Stimulated activated CD4-positive, alpha-beta T cell treated with anti-CD3 and anti-CD28 coated beads, Interleukin-1b, Interleukin-23, amount 100 ng/mL, for 24 hours (primary cell): ENCODE measurements at places on chromosomes 4 and X.

DNA sequence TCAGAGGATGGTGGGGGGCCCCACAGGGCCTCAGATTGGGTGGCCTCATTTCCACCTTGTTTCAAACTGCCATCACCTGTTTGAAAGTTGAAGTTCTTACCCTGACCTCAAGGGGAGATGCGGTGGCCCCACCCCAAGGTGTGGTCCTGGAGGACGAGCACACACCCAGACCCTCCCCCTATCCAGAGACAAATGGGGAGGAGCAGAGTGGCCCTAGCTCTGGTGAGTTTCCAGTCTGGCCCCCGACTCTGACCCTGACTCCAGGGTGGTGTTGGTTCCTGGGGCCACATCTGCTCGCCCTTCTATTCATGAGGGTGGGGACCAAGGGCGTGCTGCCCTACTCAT lies 36.3 kb upstream of the ADRA2C start:
- no peak for DNase-seq

DNA sequence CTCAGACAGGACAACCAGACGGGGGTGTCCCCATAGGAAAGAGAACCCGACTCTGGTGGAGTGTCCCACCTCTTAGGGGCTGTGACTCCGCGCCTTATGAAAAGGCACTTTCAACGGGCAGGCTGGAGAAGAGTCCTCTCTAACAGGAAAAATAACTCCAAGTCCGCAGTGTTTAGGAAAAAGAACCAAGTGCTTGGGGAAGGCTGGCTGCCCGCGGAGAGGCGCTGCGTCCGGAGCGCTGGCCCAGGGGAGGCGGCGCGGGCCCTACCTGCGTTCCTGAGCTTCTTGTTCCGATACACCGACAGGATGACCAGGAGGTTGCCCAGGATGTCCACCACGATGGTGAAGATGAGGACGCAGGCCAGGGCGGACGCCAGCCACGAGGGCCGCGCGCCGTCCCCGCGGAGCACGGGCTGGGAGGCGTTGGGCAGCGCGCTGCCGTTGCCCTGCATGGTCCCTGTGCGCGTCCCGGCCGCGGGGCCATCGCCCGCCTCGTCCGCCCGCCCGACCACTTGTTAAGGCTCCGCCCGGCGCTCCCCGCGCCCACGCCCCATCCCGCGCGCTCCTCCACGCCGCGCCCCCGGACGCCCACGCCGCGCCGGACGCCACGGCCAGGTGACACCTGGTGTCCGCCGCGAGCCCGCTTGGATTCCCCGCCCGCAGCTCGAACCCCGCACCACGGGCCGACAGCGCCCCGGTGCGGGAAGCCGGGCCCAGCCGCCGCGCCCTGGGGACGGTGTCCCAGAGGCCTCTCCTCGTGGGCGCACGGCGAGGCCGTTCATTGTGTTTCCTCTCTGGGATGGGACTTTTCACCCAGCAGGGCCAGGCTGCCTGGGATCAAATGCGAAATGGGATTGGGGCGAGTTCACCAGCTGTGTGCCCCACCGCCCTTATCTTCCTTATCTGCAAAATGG lies at the start of gene MTNR1A:
Gene MTNR1A (minus strand): TSS at position 654 of the 914 bp plus-strand sequence. CDS start 202 bp downstream, at position 452.
- no peak for DNase-seq

DNA sequence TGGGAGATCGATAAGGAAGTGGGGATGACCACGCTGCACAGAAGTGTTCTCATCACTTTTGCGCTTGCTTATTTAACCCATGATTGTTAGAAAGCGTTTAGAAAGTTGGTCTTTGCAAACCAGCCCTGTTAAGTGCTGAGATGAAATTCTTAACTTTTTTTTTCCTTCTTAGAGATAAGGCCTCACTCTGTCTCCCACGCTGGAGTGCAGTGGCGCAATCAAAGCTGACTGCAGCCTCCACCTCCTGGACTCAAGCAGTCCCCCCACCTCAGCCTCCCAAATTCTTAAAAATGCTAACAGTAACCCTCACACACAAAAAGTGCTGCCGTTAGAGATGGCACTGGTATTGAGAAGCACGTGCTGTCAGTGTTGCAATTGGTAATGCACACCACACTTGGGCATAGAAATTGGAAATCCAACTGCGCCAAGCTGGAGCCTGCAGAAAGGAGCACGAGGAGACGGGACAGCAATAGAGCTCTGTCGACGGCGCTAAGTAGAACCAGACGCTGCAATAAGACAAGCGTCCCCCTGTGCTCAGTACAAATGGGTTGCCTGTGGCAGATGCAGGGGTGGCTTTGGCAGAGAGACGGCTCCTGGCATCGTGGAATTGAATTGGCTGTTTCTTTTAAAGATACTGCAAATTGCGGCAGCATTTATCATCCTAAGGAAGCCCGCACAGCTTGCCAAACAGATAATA lies 113.4 kb downstream of the TBL1X start:
- DNase-seq = no peak

- no peak for DNase-seq
Observed at GRCh38 chr4:119870856-119871255, 195.8 kb downstream of the MAD2L1 start.

DNA sequence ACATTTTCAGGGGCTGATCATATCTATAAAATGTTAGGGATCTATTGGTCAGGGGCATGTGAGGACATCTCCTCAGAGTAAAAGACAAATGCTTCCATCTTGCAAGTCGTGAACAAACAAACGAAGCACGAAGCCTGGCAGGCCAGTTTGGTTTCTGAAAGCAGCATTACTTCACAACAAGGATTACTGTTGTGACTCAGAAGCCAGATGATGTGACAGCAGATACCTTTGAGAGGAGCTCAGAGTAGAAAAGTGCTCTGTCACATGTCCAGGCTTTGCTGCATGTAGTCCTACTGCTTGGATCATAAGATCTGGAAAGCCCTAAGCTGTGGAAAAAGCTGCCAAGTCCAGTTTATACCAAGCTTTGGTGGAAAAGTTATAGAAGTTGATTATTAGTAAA lies 1827.2 kb downstream of the ARAP2 start:
- no peak for DNase-seq

DNA sequence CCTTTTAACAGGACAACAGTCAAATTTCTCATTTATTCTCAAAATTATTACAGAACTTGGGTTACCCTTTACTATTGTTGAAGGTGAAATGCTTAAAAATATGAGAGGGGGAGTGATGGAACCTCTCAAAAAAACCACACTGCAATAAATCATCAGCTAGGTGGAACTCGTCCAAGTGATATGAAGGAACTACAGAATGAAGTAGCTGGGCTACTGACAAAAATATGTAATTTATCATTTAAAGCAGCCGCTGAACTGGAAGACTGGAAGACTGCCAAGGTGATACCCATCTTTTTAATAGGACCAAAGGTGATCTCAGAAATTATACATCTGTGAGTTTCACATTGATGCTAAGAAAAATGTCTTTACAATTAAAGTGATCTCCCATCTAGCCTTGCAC lies 597.7 kb upstream of the TENM3 start:
- DNase-seq = no peak

- DNase-seq = no peak
Observed at GRCh38 chrX:72313707-72314641, 8.3 kb upstream of the CITED1 start.

- no peak for DNase-seq
Observed at GRCh38 chr4:26331380-26331950, 10.7 kb downstream of the RBPJ start.

GRCh38 chr4:98473046-98473445 lies 185.4 kb downstream of the TSPAN5 start:
- no peak for DNase-seq

DNA sequence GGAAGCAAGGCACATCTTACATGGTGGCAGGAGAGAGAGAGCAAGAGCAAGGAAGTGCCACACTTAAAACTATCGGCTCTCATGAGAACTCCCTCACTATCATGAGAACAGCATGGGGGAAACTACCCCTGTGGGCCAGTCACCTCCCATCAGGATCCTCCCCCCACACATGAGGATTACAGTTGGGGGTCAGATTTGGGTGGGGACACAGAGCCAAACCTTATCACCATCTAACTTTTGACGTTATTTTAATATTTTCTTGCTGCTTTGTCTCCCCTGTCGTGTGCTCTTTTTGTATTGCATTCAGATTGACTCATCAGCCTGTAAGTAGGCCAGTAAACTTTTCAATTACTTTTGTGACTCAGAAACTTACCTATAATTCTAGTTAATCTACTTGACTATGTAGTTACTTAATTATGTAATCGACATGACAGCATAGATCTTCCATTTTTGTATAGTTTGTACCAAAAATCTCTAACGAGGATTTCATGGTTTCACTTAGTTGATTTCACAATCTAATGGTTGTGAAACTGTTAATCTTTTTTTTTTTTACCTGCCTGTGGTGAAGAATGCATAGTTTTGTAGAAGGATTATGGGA lies 18.3 kb downstream of the STIM2 start:
- no peak for DNase-seq

DNA sequence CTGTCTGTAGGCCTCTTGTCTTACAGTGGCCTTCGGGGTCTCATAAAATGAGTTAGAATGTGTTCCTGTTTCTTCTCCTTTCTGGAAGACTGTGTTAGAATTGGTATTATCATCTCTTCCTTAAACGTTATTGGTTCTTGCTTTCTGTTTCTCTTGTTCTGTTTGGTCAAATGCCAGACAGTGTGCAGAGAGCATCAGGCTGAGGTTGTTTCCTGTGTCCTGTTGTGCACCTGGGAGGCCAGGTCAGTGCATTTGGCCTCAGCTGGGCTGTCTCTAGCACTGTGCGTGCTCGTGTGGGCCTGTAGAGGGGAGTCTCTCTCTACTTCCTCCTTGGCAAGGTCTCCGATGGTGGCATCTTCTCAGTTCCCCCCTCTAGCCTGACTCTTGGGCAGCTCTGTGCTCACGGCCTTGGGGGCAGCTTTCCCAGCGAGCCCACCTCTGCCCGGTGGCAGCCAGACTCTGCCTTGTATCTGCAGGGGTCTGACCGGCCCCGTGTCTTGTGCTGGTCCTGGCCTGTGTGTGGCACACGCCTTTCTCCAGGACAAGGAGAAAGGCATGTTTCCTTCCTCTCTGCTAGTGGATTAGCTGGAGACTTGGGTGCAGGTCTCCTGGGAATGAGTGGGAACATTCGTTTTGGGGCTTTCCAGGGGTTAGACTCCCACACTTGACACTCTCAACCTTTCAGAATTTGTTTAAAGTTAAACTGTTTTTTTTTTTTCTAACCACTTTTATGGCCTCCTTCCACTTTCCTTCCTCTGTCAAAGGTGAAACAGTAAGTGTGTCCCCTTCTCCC lies 62.3 kb downstream of the FAM193A start:
- no peak for DNase-seq

GRCh38 chr4:169632896-169633295 lies 12.5 kb downstream of the CLCN3 start:
- no peak for DNase-seq

DNA sequence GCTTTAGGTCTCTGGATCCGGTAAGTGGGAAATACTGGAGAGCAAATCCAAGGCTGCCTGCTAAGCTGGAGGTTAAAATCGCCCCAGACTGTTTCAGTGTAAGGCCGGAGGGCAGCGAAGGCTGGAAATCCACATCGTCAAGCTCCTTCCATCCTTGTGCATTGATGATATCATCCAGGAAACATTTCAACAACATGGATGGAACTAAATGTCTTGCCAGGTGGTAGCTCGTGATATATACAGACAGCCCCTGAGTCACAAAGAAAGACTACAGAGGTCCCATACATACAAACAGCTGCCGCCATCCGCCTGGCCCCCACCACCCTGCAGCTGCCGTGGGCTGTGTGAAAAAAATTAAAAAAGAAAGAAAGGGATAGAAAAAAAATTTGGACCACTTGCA lies 148.9 kb upstream of the RBPJ start:
- no peak for DNase-seq

DNA sequence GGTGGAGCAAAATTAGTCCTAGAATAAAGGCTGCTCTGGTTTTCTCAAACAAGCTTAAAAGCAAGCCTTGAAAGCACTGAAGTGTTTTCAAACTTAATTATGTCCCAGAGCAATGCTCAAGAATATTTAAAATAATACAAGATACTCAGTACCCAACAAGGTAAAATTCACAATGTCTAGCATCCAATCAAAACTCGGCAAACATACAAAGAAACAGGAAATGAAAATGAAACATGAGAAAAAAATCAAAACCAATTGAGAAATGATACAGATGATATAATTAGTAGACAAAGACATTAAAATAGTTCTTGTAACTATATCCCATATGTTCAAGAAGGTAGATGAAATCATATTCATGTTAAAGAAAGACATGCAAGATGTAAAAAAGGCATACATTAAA lies 45.0 kb upstream of the MAML3 start:
- DNase-seq = no peak

DNA sequence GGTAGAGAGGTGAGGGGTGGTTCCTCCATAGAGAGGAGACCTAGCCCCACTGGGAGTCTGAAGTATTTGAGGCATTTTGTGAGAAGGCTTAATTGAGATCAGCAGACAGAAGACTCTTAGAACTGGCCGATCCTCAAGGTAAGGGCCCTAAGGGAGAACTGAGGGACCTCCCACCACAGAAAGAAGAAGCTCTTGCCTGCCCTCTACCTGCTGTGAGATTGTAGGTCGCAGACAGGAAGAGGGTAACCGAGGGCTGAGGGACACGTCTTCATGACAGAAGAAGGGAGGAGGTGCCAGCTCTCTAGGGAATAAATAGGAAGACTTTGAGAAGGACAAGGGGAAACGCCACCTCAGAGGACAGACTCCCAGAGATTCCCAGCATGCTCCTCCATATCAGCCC lies 24.1 kb upstream of the MAGEC1 start:
- no peak for DNase-seq

GRCh38 chr4:29151584-29151983 lies 1568.6 kb upstream of the PCDH7 start:
- DNase-seq = no peak

- no peak for DNase-seq
Observed at GRCh38 chr4:82900066-82900410, 497 bp upstream of the THAP9 start.

DNA sequence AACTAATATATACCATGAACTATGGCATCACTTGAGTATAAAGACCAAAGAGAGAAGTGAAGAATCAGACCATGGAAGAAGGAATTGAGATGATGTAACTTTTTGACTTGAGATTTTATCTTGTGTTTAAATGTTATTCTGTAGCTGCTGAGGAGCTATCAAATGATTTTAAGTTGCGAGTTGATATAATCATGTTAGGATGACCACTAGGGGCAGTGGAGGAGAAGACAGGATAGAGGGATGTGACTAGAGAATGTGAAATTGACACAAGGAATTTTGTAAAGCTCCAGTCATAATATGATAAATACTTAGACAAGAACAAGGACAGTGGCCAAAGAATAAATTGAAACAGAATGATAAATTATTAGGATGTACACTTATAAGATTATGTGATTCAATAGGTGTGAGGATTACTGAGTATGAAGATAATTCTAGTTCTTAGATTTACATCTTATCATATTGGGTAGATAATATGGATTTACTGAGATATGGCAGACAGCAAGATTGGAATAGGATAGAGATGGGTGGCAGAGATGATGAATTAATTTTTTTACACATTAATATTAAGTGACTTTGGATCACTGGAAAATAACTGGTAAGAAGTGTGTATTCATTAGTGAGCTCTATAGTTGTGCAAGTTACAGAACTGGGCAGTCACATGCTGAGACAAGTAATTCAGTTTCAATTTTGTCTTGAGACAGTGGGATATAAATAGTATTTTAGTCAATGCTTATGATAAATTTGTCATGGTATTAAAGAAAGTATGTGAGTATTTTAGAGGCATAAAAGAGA lies 816.0 kb upstream of the PCDH10 start:
- DNase-seq = no peak

- no peak for DNase-seq
Observed at GRCh38 chrX:43661521-43662240, 5.6 kb downstream of the MAOA start.
